ENCODE measurements at places on chromosomes 4 and X.

GRCh38 chrX:139692506-139692849 lies 15.5 kb downstream of the MCF2 start:
- no peak for DNase-seq

DNA sequence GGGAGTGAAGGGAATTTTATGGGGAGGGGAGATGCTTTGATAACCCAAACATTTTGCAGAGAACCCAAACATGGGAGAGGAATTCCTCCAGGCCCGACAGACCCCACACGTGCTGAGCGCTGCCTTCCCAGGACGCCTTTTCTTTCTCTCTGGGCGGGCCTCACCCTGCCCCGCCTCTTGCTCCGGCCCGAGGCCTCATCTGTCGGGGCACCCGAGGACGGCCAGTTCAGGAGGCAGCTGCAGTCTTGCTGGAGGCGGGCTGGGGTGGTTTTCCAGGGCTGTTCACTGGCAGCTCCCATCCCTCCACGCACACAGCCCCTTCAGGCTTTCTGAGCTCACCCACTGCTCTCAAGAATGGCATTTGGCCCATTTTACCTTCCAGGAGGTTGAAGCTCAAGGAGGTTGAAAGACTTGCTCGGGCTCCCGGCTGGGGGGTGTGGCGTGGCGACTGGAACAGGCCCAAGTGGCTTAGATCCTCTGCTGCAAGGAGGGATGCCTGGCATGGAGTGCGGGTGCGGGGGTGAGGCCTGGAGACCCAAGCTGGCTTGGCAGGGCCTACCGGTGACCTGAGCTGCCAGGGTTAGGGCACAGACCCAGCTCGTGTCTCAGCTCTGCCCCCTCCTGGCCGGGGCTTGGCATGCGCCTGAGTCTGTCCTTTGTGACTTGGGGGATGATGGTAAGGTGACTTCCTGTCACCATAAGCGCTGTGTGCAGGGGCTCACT lies 99.2 kb downstream of the PSAPL1 start:
- peak; percentile 66 for DNase-seq

GRCh38 chr4:39976945-39977488 lies 694 bp downstream of the PDS5A start:
- DNase-seq: peak; percentile 25

GRCh38 chr4:56701644-56702043 lies 20.5 kb upstream of the HOPX start:
- DNase-seq: no peak

- no peak for DNase-seq
These were observed 48.8 kb downstream of the RBPJ start for GRCh38 chr4:26369581-26369980.

DNA sequence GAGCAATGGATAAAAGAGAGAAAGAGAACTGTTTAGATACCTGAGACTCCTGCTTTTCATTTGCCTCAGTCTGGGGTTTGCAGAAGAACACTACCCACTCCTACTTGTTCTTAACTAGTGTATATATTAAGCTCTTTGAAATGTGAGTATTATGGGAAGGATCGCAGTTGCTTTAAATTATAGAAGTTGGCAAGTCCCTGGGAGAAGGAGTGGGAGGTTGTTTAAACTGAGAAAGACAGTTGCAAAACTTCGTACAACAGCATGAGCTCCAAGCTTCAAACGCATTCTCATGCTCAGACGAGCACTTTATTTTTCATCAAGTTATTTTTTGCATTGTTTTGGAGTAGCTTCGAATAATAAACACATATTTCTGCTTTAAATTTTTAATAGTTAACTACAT lies 88.1 kb upstream of the C1QTNF7 start:
- no peak for DNase-seq

- DNase-seq: peak; percentile 53
These were observed 1.9 kb downstream of the UBE2D3 start for GRCh38 chr4:102825261-102826091.

GRCh38 chrX:39331082-39331704 lies 529.9 kb downstream of the MID1IP1 start:
- DNase-seq: no peak

- DNase-seq: no peak
These were observed 87.9 kb downstream of the TSPAN7 start for GRCh38 chrX:38649221-38649620.

DNA sequence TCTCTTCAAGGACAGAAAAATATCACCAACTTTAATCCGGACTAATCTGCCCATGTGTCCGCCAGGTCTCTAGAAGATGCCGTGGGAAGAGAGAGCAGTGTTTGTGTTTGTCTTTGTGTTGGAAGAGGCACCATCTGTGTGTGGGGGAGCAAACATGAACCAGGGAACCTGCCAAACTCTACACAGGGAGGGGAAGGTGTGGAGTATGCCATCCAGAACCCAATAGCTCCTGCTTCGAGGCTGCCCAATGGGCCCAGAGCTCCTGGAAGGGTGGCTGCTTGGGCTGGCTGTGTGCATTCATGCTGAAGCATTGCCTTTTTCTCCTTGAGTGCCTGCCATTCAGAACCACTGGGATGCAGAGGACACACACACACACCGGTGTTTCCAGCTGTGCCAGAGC lies 536.2 kb downstream of the MID1IP1 start:
- no peak for DNase-seq

DNA sequence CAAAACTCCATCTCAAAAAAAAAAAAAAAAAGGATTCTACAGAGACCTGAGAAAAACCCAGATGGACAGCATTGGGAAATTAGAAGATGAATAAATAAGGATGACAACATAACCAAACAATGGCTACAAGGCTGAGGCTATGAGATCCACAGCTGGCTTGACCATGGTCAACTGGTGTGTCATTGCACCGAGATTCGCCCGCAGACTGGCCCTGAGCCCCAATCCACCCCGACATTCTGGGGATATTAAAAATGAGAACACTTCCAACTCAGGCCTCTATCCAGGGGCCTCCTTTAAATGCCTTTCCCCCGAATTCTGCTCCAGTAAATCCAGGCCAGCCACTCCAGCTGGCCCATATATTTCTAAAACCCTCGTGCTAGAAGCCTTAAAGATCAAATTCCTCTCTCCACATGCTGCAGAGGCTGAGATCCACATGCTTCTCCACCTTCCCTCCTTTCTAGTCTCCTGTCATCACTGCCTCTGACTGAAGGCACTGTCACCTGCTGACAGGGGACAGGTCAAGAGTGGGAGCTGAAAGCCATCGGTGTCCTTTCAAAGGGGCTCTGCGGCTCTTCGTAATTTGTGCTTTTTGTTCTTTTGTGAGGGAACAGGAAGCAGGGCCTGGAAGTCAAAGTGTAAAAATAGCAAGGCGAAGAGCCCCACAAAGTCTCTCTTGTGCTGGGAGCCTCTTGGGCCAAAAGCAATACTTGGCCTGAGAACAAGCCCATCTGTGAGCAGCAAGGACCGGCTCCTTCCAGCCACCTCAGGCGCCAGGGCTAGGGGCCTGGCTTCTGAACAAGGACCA lies 203.7 kb downstream of the NSUN7 start:
- DNase-seq: peak; percentile 11

DNA sequence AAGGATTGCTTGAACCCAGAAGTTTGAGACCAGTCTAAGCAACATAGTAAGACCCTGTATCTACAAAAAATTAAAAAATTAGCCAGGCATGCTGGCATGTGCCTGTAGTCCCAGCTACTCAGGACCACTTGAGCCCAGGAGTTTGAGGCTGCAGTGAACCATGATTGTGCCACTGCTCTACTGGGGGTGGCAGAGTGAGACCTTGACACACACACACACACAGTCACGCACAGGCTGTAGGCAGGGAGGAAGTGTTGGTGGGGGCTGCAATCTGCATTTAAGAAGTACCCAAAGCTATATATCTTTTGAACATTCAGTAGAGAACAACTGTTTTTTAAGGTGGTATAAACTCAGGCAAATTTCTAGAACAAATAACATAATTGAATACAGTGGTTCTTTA lies 7.2 kb downstream of the SCRG1 start:
- no peak for DNase-seq

- no peak for DNase-seq
These were observed 2.4 kb upstream of the BCOR start for GRCh38 chrX:40100141-40100536.

GRCh38 chr4:1658581-1658980 lies 25.5 kb downstream of the FAM53A start:
- DNase-seq: no peak

DNA sequence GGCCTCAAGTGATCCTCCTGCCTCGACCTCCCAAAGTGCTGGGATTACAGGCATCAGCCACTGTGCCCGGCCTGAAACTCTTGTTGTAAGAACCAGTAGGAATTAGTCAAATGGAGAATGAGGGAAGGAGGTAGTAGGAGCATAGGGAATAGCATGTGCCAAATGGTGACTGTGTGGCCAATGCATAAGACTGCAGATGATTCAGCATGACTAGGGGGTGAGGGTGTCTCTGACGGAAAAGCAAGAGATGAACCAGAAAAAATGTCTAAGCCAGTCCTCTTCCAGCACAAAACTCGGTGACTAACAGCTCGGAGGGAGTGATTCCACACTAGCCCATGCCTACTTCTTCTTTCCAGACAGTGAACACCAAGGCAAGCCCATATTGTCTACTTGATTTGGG lies 58.2 kb upstream of the DUSP21 start:
- no peak for DNase-seq

GRCh38 chrX:118522230-118522926 lies 26.8 kb downstream of the DOCK11 start:
- no peak for DNase-seq

GRCh38 chr4:155765149-155765548 lies 6.3 kb downstream of the GUCY1B1 start:
- DNase-seq: no peak

- no peak for DNase-seq
These were observed 2.3 kb downstream of the TMEM187 start for GRCh38 chrX:153974726-153975286.

DNA sequence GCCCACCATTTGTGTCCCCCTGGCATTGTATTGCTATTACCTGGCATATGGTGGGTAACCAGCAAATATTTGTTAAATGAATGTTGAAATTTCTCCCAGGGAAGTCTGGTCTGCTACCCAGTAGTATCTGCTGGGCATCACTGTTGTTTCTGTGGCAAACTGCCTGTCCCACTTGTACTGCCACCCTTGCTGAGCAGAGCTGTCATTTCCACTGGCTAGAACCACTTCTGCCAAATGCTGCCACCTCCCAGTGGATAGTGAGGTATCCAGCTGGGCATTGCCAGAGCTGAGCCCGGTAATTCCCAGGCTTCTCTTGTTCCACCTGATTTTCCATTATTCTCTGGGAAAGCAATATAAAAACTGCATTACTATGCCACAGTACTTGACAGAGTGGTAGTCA lies 186.7 kb upstream of the NOCT start:
- no peak for DNase-seq

DNA sequence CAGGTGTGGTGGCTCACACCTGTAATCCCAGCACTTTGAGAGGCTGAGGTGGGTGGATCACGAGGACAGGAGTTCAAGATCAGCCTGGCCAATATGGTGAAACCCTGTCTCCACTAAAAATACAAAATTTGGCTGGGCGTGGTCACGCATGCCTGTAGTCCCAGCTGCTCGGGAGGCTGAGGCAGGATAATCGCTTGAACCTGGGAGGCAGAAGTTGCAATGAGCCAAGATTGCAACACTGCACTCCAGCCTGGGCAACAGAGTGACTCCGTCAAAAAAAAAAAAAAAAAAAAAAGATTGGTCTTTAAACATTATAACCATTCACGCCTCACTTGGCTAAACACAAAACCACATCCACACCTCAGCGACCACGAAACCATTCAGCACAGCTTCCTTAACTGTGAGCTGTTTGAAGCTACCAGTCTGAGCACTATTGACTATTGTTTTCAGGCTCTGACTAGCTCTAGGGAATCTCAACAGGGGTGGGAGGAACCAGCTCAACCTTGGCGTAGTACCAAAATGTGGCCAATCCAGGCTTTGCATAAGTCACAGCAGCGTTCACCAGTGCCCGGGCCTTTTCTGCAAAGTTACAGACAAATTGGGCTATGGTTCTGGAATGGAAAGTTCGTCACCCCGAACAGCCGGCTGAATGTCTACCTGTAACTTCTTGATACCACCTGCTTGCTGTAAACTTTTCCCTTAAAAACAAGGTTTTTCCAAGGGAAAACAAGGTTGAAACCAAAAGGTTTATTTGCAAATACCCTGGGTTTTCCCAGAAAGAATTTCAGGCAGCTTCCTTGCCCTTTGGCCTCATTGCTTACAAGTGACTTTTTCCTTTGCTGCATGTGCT lies 73.6 kb upstream of the DHX15 start:
- DNase-seq: peak; percentile 94

GRCh38 chr4:98939892-98940298 lies 11.0 kb upstream of the EIF4E start:
- peak; percentile 73 for DNase-seq

GRCh38 chrX:154015581-154016264 lies 4.0 kb downstream of the IRAK1 start:
- no peak for DNase-seq

- no peak for DNase-seq
These were observed 6.2 kb upstream of the GABRA4 start for GRCh38 chr4:46999566-46999965.

DNA sequence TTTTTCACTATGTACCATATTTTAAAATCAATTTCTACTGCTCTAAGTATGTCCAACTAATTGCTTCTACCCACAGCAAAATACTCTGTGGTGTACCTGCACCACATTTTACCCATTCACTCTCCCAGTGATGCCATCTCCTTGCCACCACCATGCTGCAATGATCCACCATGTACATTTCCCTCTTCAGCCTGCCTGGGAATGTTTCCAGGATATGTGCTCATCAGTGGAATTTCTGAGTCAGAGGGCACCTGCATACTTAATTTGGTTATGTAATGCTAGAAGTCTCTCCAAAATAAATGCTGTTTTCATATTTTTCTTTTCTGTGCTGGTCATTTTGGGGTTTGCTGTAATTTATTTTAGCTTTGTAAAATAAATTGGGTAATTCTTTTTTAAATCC lies 33.2 kb upstream of the OCIAD2 start:
- no peak for DNase-seq

- no peak for DNase-seq
These were observed 3.8 kb downstream of the SCFD2 start for GRCh38 chr4:53362093-53362492.

- DNase-seq: no peak
These were observed 164.4 kb downstream of the CXXC4 start for GRCh38 chr4:104330125-104330905.
